ENCODE measurements at places on chromosomes 12 and 14.
A peak's percentile ranks its signal among the peaks of the same experiment; 100 is the strongest.

GRCh38 chr12:49671031-49671765, 36.0 kb downstream of the FMNL3 start:
- DNase-seq = no peak
- H3K36me3 ChIP-seq = no peaks in the 10 kb centered on the region
- no peak overlapping the region for H3K4me3 ChIP-seq
- no peaks in the 10 kb centered on the region for H3K27me3 ChIP-seq
- H3K27ac ChIP-seq = no peak overlapping the region
- H3K4me1 ChIP-seq = peaks cover 48% of the 10 kb centered on the region

- H3K27ac ChIP-seq = no peak overlapping the region
- no peak for DNase-seq
- H3K36me3 ChIP-seq = no peaks in the 10 kb centered on the region
- H3K27me3 ChIP-seq = no peaks in the 10 kb centered on the region
- peaks cover 2% of the 10 kb centered on the region for H3K4me1 ChIP-seq
- no peak overlapping the region for H3K4me3 ChIP-seq
Measured at GRCh38 chr12:124603100-124603541, 35.7 kb upstream of the NCOR2 start.

- peaks cover 5% of the 10 kb centered on the region for H3K27me3 ChIP-seq
- H3K4me3 ChIP-seq = no peak overlapping the region
- no peaks in the 10 kb centered on the region for H3K4me1 ChIP-seq
- no peaks in the 10 kb centered on the region for H3K36me3 ChIP-seq
Measured at GRCh38 chr14:69342928-69343525, 55.1 kb downstream of the ERH start.

DNA sequence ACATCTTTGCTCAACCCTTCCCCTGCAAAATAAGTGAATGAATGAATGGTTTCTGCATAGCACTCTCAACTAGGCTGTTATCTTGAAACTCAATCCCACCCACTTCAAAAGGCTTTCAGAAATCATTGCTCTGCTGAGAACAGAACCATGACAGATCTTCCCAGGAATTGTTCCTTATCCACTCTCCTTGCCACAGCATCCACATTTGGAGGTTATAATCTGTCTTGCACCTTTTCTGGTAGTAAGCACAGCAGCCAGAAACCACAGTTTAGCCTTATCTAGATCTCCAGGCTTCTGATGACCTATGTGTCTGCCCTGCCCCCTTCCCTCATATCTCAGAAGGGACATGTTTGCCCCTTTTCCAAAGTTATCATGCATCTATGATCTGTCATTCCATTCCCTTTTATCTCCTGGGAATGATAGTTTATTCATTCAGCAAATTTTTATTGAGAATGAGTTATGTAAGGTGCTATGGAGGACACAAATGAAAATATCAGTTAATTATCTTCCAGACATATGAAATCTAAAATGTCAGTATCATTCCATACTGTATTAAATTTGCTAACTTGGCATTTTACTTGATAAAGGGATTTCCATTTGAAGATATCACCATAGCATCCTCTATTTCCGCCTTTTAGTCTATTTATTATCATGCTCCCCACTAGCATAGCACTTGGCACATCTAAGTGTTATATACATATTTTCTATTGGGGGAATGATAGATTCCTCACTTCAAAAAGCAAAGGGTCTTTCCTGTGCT, 21.4 kb downstream of the LGR5 start:
- H3K27me3 ChIP-seq = peaks cover 22% of the 10 kb centered on the region
- H3K27ac ChIP-seq = no peak overlapping the region
- H3K4me3 ChIP-seq = no peak overlapping the region

DNA sequence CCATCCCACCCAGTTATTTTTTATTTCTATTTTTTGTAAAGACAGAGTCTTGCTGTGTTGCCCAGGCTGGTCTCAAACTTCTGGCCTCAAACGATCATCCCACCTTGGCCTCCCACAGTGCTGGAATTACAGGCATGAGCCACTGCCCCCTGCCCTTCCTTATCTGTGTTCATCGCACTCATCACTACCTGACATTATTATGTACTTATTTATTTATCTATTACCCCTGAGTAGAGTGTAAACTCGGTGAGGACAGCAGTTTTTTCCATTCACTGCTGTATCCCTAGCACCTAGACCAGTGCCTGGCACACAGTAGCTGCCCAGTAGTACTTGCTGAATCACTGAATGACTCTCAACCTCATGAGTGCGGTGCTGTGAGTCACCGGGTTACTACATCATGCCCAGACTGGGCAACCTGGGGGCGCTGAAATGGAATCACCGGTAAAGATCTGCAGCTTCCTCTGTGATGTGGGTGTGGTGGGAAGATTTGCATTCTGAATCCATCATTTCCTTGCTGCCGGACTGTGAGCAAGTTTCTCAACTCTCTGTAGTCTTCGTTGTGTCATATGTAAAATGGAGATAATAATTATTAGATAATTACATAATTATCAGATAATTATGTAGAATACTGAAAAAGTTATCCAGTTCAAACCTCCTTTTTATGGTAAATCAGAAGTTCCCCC, 81.9 kb upstream of the USP44 start:
- H3K4me1 ChIP-seq = peaks cover 25% of the 10 kb centered on the region
- H3K27me3 ChIP-seq = no peaks in the 10 kb centered on the region
- H3K36me3 ChIP-seq = no peaks in the 10 kb centered on the region
- no peak overlapping the region for H3K4me3 ChIP-seq
- DNase-seq = peak; percentile 89

GRCh38 chr12:121916719-121917118, 1.7 kb upstream of the CFAP251 start:
- no peaks in the 10 kb centered on the region for H3K27me3 ChIP-seq
- H3K4me3 ChIP-seq = no peak overlapping the region
- H3K36me3 ChIP-seq = peaks cover 18% of the 10 kb centered on the region

DNA sequence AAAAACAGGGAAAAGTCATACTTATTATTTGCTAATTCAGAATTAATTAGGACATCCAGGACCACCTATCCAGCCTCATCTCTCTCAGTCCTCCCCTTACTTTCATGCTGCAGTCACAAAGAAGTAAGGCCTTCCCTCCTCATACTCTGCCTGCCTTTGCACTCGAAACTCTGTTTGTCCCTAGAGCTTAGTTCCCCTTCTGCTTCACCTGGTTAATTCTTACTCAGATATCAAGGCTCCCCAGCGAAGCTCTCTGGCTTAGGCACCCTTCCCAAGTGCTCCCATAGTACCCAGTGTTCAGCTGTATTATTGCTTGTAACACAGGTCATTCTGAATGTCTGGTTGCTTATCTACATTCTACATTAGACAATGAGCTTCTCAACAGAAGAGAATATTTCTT, 81.3 kb downstream of the ERGIC2 start:
- H3K36me3 ChIP-seq = no peaks in the 10 kb centered on the region
- H3K4me1 ChIP-seq = no peaks in the 10 kb centered on the region
- H3K4me3 ChIP-seq = no peak overlapping the region

GRCh38 chr14:51564460-51564859, 87.2 kb upstream of the FRMD6 start:
- peaks cover 11% of the 10 kb centered on the region for H3K4me1 ChIP-seq
- DNase-seq = no peak
- no peaks in the 10 kb centered on the region for H3K36me3 ChIP-seq

GRCh38 chr12:49899921-49900320, 3.8 kb downstream of the FAIM2 start:
- H3K36me3 ChIP-seq = no peaks in the 10 kb centered on the region
- H3K4me1 ChIP-seq = peaks cover 5% of the 10 kb centered on the region
- DNase-seq = no peak
- H3K27me3 ChIP-seq = no peaks in the 10 kb centered on the region
- no peak overlapping the region for H3K27ac ChIP-seq
